Psoas muscle (tissue), 8 donors: ENCODE measurements at places on chromosomes 1 and 21.

DNA sequence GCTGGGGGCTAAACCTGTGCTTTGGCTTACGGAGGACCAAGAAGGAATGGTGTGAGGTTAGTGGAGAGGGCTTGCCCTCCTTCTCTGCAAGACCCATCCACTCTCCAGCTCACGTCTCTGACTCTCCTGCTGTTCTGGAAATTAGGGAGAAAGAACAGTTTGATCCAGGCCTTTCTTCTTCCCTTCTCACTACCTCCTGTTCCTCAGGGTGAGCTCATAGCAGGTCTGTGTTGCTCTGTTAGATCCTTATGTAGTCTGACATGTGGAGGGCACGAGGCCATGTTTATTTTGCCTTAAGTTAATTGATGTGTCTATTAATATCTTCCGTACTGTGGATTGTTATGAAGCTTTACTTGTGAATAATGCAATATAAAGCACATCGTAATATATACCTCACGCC, 315.0 kb downstream of the GRIK1 start:
- DNase-seq, result no peak

GRCh38 chr1:182395906-182396305, 4.3 kb upstream of the GLUL start:
- DNase-seq, result no peak

DNA sequence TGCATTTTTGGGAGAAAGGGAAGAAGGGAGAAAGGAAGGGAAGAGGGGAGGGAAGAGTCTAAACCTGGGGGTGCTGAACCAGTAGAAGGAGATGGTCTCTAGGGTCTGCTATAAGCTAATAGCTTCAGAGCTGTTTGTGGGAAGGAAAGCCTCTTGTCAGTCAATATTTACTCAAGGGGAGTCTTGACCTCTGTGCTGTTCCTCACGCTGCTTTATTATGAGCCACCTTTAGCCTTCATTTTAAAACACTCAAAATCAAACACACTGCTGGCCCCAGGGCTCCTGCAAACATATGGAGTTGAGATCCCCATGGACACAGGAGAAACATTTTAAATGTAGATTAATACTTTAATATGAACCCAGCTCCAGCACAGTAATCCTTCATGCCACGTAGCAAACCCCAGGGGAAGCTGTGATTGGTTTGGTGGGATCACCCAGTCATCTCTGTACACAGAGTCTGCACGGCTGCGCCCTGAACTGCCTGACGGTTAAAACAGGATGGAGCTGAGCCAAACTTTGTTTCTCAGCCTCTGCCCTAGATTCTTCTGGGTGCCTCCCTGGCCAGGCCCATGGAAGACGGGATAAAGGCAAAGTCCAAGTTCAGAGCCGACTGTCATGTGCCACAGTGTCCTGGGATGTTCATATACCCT, 40.2 kb upstream of the VWA5B1 start:
- no peak for DNase-seq

DNA sequence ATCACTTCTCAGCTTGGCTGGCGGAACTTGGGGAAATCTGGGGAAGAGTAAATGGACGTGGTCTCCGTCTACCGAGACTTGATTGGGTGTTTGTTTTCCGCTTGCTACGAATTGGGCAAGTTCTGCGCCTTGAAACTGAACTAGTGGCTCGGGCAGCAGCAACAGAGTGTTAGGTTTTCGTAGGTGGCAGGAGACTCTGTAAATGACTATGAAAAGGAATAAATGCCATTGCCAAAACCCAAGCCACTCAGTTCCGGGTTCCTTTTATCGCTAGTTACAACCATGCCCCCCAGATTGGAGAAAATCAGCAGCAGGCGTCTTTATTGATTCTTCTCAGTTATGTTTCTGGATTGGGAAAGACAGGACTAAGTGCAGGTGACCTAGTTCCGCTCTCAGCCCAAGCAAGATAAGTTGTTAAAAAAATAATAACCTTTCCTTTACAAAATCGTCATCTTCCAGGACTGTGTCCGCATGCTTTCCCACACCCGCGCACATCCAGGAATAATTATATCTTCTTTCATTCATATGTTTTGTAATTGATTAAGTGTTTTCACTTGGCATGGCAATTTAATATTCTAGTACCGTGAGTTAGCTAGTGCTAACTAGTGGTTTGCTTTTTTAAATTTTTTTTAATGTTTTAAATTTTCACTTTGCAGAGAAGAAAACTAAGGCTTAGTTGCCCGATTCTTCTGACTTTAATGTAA, 3.4 kb downstream of the LHX9 start:
- DNase-seq, result no peak

DNA sequence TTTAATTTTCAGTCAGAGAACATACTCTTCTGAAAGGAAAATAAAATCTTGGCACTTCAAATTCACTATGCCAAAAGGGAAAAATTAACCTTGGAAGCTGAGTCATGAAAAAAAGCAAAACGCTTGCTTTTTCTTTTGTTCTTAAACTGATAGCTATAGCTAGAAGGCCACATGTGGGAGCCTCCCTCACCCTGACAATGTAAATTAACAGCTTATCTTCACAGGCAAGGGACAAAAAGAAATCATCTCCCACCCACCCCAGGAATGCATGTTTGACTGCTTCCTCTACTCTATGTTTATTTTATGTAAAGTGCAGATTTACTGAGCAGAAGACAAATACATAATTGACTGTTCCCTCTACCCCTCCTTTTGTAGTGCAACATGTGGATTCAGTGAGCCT, 38.0 kb downstream of the EBNA1BP2 start:
- DNase-seq, result no peak

DNA sequence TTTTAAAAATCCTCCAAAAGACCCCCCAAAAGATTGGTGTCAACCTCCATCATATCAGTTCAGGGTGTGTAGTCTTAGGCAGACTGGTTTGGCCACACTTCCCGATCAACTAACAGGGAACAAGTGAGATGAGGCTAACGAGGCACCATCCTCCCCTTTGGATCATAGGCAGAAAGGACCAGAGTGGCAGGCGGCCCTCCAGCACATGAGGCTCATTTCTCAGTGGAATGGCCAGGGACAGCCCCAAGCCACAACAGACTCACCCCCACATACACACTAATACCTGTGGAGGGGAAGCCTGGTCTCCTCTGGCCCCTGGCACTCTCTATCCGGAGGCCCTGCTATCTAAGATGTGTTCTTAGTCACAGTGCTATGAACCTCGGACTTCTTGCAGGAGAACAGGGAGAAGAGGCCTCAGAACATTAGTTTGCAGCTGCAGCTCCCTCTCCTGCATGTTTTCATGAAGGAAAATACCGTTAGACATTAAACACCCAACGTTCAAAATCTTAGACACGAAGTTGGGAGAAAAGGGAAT, 17.3 kb upstream of the CAPN2 start:
- DNase-seq, result no peak
